ENCODE measurements at places on chromosomes 1 and 21. TPM values are rescaled to one million over a fixed set of nuclear protein-coding genes. Genes with fewer than 3 reads are reported as not detected.

Gene GJA4
- 42.2 TPM for total RNA-seq

GRCh38 chr1:209155546-209155945 lies 428.0 kb upstream of the CAMK1G start:
- no peak overlapping the region for H3K27ac ChIP-seq
- H3K27me3 ChIP-seq, result peaks cover 7% of the 10 kb centered on the region
- no peak overlapping the region for H3K4me3 ChIP-seq
- H3K36me3 ChIP-seq, result no peaks in the 10 kb centered on the region
- H3K4me1 ChIP-seq, result peaks cover 10% of the 10 kb centered on the region
- no peak for DNase-seq

- no peak overlapping the region for H3K27ac ChIP-seq
- DNase-seq, result no peak
- H3K4me3 ChIP-seq, result no peak overlapping the region
- no peaks in the 10 kb centered on the region for H3K36me3 ChIP-seq
- peaks cover 19% of the 10 kb centered on the region for H3K4me1 ChIP-seq
These were observed 18.3 kb downstream of the EDN2 start for GRCh38 chr1:41466146-41466545.

DNA sequence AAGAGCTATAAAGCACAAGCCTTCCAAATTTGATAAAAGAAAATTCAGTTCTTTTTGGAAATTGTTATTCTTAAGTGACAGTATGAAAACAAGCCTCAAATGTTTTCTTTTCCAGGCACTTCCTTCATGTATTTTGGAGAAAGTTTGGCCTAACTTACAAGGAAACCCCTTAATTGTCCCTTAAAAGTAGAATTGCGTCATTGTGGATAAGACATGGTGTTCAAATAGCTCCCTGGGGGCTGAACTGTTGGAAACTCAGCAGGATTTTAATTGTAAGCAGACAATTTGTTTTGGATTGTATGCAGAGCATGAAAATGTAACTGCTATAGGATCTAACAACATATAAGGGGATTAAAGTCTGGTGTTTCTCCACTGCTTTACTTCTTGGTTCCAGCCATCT lies 35.4 kb upstream of the FGGY start:
- H3K4me1 ChIP-seq, result no peaks in the 10 kb centered on the region
- DNase-seq, result no peak
- H3K36me3 ChIP-seq, result no peaks in the 10 kb centered on the region
- H3K27me3 ChIP-seq, result no peaks in the 10 kb centered on the region

DNA sequence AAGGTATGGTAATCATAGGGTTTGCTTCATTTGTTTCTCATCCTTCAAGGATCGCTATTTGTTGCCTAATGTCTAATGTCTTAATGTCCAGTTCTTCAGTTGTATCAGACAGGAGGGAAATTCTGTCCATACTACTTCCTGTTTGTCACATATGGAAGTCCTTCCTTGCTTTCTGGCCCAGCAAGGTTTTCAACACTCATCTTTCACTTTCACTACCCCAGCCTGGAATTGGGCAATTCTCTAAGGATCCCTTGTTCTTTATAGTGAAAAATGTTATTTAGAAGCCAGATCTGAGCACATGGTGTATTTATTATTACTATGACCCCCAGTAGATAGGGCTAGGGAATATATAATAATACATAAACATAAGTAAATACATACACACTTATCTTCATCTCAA lies 50.6 kb upstream of the SLC35A3 start:
- H3K27ac ChIP-seq, result no peak overlapping the region
- DNase-seq, result no peak
- peaks cover 4% of the 10 kb centered on the region for H3K36me3 ChIP-seq
- H3K27me3 ChIP-seq, result no peaks in the 10 kb centered on the region
- no peak overlapping the region for H3K4me3 ChIP-seq
